ENCODE measurements at places on chromosomes 4 and X.

DNA sequence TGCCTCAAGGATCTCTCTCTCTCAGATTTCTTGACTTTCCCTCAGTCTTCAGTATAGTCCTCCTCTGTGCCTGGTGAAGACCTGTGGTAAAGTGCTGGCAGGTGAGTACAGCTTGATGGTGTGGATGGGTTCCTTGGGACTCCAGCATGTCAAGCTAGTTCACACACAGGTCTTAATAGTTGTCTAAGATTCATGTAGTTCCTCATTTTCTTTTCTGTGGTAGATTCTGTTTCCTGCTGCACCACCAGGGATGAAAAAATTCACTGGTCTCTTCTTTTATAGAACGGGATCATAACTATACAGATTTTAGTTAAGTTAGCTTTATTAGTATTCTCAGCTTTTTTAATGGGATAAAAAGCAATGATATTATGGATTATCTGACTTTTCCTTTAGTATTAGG, 32.5 kb upstream of the PAQR3 start:
- no peak for DNase-seq

DNA sequence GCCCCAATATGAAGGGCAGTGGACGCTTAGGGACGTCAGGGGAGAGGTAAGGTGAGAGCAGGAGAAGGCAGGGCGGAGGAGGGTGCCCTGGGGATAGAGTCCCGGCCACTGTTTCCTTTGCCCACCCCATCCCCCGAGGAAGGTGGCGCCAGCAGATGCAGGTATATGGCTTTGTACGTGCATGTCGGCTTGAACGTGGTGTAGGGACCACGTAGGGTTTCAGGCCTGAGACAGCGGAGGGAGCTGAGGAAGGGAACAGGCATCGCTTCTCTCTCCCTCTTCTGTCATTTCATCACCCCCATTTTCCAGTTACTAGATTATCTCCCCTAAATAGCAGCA, 97.9 kb downstream of the PHKA2 start:
- DNase-seq: no peak

GRCh38 chrX:9476810-9477575, 12.1 kb downstream of the TBL1X start:
- DNase-seq: no peak

- DNase-seq: no peak
Measured at GRCh38 chr4:78754872-78755271, 21.3 kb upstream of the BMP2K start.

DNA sequence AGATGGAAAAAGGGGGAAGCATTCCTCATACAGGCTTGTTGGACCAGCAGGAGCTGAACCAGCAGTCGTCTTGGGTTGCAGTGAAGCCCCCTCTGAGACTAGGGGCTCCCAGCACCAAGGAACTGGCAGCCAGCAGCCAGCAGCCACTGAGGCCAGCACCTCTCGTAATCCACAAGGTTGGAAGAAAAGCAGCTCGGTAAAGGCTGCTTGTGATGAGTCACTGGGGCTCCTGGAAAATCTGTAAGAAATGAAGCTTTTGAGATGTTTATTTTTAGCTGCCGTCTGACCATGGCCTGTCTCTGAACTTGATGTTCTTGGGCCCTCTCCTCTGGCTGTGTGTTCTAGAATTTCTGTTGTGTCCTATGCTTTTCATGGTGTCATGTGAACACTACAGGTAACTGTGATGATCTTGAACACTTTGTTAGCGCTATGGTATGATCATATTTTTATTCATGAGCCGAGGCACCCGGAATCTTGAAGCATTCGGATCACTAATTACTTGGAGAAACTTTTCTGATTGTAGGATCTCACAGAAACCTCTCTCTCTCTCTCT, 18.6 kb downstream of the CLCN4 start:
- no peak for DNase-seq

DNA sequence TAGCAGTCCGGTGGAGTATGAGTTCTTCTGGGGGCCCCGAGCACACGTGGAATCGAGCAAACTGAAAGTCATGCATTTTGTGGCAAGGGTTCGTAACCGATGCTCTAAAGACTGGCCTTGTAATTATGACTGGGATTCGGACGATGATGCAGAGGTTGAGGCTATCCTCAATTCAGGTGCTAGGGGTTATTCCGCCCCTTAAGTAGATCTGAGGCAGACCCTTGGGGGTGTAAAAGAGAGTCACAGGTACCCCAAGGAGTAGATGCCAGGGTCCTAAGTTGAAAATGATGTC, 852 bp downstream of the MAGEH1 start:
- no peak for DNase-seq

DNA sequence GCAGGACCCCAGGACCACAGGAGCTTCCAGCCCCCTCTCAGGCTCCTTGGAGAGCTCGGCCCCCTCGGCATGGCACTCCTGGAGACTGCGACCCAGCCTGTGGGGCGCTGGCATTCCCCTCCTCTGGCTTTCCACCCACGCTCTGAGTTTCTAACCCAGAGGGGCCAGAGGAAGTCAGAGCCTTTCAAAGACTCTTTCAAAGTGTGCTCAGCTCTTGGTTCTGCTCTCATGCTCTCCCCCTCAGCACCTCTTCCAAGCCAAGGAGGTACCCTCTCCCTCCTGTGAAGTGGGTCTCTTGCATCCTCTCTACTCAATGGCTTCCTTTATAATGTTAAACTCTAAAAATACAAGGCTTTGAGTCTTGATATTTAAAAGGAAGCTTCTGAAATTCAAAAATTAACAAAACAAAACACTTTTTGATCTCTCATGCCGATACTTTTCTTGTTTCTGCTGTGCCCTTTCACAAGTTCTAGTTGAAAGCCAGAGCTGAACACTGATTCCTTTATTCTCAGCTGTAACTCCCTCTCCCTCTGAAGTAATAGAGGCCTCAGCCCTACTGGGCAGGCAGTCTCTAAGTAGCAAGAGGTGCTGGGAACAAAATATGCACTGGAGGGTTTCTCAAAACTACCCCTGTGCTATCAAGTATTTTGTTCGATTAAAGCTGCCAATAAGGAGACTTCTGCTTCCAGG, 82.8 kb downstream of the NAT8L start:
- no peak for DNase-seq

- no peak for DNase-seq
Measured at GRCh38 chr4:148344941-148345340, 97.3 kb downstream of the NR3C2 start.
